ENCODE measurements at places on chromosomes 12 and 14.
A peak's percentile ranks its signal among the peaks of the same experiment; 100 is the strongest.

- no peak overlapping the region for H3K27ac ChIP-seq
- H3K36me3 ChIP-seq = no peaks in the 10 kb centered on the region
- H3K27me3 ChIP-seq = no peaks in the 10 kb centered on the region
- H3K4me1 ChIP-seq = no peaks in the 10 kb centered on the region
Observed at GRCh38 chr14:104518659-104519350, 60.8 kb upstream of the C14orf180 start.

DNA sequence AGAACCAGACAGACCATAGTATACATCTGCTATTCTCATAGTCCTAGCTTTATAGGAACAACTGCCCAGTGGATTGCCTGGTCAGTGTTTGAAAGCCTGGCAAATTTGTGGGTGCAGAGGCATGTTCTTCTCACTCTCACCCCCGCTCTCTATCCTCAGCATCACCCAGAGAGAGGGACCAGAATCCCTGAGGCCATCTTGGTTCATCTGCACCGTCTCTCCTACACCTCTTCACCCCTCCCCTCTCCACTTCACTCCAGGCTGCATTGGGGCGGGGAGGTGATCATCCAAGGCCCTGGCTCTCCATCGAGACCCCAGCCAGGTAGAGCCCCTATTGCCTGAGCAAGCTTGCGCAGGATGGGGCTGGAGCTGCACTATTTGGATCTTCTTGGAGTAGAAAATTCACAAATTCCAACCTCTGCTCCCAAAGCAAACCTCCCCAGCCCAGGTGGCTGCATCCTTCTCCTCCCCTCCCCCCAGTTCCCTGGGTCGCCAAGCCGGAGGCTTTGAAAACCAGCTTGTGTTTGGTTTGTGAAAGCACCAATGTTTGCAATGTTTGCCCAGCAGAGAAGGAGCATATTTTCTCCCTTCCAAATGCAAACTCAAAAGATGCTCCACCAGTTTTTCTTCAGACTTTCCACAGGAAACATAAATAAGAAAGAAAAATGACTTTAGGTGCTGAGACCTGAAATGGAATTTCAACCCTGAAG lies 18.6 kb upstream of the COL2A1 start:
- no peaks in the 10 kb centered on the region for H3K27me3 ChIP-seq
- H3K4me3 ChIP-seq = no peak overlapping the region
- peak; percentile 96 for DNase-seq
- H3K4me1 ChIP-seq = peaks cover 76% of the 10 kb centered on the region
- no peaks in the 10 kb centered on the region for H3K36me3 ChIP-seq
- peak overlapping the region; percentile 88 for H3K27ac ChIP-seq

DNA sequence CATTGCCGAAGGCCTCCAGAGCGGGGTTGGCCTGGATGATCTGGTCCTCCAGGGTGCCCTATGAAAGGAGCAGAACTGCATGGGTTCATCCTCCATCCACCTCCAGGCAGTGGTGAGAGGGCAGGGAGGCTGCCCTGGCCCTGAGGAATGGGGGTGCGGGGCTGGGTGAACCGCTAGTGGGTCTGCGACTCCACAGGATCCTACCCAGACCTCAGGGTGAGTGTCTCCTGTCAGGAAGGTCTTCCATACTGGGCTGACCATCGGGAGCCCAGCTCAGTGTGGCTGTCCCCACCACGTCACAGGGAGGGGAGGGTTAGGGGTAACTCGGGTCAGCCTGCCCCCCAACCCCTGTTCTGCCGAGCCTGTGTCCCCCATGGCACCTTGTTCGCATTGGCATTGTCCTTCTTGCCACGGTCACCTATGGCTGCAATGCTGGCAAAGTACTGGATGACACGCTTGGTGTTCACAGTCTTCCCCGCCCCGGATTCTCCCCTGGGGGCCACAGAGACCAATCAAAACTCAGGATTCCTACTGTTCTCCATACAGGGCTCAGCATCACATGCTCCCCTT lies 3.7 kb downstream of the MYH6 start:
- no peak for DNase-seq
- no peak overlapping the region for H3K4me3 ChIP-seq
- H3K27ac ChIP-seq = no peak overlapping the region
- no peaks in the 10 kb centered on the region for H3K27me3 ChIP-seq
- H3K4me1 ChIP-seq = no peaks in the 10 kb centered on the region

DNA sequence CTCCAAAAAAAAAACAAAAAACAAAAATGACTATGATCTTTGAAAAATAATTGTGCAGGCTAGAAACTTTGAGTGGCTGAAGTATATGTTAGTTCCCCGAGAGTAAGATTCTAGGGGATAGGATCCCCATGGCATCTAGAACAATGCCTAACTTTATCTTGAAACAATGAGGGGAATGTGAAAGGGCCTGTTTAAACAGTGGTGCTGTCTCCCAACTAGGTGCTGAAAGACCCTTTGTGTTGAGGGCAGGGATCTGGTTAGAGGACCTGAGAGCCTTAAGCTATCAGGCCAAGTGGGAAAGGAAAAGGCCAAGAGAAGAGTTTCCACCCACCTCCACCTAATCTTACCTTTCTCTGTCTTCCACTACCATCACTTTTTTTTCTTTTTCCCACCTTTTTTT lies 6.8 kb upstream of the YLPM1 start:
- H3K36me3 ChIP-seq = no peaks in the 10 kb centered on the region
- H3K4me1 ChIP-seq = no peaks in the 10 kb centered on the region
- peak; percentile 10 for DNase-seq
- no peak overlapping the region for H3K27ac ChIP-seq
- no peak overlapping the region for H3K4me3 ChIP-seq
- no peaks in the 10 kb centered on the region for H3K27me3 ChIP-seq

- no peak for DNase-seq
- no peaks in the 10 kb centered on the region for H3K36me3 ChIP-seq
- H3K4me1 ChIP-seq = no peaks in the 10 kb centered on the region
- H3K27me3 ChIP-seq = no peaks in the 10 kb centered on the region
- no peak overlapping the region for H3K4me3 ChIP-seq
Observed at GRCh38 chr12:127936463-127936862, 330.5 kb upstream of the TMEM132C start.

DNA sequence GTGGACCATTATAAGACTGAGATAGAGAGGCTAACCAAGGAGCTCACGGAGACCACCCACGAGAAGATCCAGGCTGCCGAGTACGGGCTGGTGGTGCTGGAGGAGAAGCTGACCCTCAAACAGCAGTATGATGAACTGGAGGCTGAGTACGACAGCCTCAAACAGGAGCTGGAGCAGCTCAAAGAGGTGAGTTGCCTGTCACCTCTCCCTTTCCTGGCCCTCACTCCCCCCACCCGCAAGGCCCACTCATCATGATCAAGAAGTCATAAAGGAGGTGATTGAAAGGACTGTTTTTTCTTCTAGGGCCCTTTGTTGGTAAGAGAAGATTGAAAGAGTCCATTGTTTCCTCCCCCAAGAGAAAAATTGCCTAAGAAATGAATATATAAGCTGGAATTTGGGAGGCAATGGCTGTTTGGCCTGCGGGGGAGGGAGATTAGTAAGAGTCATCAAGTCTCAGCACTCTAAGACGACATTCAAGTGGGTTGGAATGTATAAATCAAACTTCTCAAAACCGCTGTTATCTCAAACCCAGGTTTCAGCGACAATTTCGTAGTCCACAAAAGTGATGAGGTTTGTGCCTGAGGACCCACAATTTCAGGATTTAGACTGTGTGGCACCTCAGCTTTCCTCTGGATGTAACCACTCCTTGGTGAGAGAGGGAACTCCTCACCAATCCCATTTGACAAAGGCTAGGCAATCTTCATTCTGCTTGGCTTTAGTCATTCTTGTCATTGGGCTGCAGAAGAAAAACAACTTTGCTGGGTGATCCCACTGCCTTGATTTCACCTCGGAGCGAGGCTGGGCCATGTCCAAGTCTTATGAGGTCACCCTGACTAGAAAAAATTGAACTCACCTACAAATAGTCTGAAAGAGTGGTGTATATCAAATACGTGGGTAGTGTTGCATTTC lies 966 bp downstream of the BICD1 start:
- no peak for DNase-seq
- no peaks in the 10 kb centered on the region for H3K27me3 ChIP-seq
- H3K27ac ChIP-seq = peak overlapping the region; percentile 58
- H3K36me3 ChIP-seq = no peaks in the 10 kb centered on the region
- peaks cover 26% of the 10 kb centered on the region for H3K4me1 ChIP-seq

- H3K4me3 ChIP-seq = no peak overlapping the region
- peak; percentile 81 for DNase-seq
- no peaks in the 10 kb centered on the region for H3K4me1 ChIP-seq
- H3K36me3 ChIP-seq = no peaks in the 10 kb centered on the region
- no peak overlapping the region for H3K27ac ChIP-seq
- no peaks in the 10 kb centered on the region for H3K27me3 ChIP-seq
Observed at GRCh38 chr14:76784881-76785280, 23.6 kb downstream of the VASH1 start.

- no peak for DNase-seq
- H3K36me3 ChIP-seq = no peaks in the 10 kb centered on the region
- no peaks in the 10 kb centered on the region for H3K27me3 ChIP-seq
- H3K27ac ChIP-seq = peak overlapping the region; percentile 86
- H3K4me3 ChIP-seq = peak overlapping the region; percentile 62
Observed at GRCh38 chr14:75051556-75051899, 261 bp upstream of the MLH3 start.

DNA sequence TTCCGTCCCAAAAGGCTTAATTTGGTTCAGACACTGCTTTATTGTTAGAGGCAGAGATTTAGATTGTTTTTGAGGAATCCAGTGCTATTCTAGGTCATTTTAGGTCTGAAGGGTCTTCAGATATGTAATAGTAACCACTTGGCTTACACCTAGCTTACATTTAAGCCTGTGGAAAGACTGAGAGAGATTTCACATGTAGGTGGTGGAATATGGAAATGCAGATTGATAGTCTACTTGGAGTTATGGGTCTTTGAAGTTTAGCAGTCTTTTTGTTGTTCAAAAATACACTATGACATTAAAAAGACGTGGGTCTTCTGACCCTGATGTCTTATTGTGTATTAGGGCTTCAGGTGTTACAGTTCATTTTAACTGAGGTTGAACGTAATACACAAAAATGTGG lies 51.4 kb upstream of the CCT2 start:
- no peaks in the 10 kb centered on the region for H3K36me3 ChIP-seq
- no peaks in the 10 kb centered on the region for H3K27me3 ChIP-seq
- peak overlapping the region; percentile 97 for H3K27ac ChIP-seq
- H3K4me1 ChIP-seq = peaks cover 16% of the 10 kb centered on the region
- no peak overlapping the region for H3K4me3 ChIP-seq

DNA sequence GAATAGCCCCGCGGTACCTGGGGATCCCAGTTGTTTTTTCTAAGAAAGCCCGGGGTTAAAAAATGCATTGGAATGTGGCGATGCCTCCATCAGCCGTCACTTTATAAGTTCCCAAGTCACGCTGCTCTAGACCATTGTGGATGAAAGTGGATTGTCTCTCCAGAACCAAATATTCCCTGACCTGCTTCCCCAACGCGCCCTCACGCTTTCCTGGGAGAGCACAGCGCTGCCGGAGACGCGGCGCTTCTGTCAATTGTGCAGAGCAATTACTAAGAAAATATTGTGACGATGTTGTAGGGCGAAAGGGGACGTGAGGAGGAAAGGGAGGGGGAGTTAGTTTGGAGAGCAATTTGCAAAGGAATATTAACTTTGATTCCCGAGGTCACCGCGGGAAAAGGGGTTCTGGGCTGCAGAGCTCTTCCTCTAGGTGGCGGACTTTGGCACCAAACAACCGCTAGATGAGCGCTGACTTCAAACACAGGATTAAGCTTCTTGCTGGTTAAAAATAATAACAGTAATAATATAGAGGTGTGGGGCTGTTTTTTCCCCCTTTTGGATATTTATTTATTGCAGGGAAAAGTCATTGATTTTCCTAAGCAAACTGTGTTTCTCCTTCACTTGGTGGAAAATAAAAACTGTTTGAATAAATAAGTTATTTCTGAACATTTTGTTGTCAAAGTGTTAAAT lies 9.6 kb upstream of the FOXG1 start:
- DNase-seq = no peak
- H3K27me3 ChIP-seq = no peaks in the 10 kb centered on the region
- H3K4me1 ChIP-seq = no peaks in the 10 kb centered on the region
- no peak overlapping the region for H3K4me3 ChIP-seq
- H3K36me3 ChIP-seq = no peaks in the 10 kb centered on the region

DNA sequence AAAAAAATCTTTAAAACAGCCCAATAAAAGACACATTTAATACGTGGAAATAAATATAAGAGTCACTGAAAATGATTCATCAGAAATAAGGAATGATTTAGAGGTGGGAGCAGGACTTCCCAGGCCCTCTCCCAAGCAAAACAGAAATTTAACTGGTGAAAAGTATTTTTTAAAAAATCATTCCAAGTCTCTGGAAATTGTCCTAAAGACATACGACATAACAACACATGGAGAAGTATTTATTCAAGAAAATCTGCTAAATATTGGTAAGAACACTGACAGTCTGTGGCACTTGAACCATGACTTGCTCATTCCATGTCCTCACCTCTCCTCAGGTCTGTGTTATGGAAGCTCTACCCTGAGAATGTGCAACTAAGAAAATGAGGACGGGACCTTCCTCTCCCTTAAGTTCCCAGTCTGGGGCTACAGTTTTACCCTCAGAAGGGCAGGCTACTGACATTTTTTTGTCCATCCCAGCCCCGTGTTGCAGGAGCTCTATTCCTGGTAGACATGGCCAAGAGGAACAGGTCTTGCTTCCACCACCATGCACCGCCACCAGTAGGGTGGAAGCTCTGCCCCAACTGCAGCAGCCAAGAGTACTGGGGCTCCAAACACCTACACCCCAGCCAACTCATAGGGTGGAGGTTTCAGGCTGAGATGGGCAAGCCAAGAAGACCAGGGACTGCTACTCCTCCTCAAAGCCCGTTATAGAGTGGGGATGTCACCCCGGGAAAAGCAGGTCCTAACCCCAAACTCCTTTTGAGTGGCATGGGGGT lies 193.0 kb downstream of the CRADD start:
- H3K4me1 ChIP-seq = no peaks in the 10 kb centered on the region
- H3K4me3 ChIP-seq = no peak overlapping the region
- no peak overlapping the region for H3K27ac ChIP-seq
- DNase-seq = no peak
- no peaks in the 10 kb centered on the region for H3K36me3 ChIP-seq

DNA sequence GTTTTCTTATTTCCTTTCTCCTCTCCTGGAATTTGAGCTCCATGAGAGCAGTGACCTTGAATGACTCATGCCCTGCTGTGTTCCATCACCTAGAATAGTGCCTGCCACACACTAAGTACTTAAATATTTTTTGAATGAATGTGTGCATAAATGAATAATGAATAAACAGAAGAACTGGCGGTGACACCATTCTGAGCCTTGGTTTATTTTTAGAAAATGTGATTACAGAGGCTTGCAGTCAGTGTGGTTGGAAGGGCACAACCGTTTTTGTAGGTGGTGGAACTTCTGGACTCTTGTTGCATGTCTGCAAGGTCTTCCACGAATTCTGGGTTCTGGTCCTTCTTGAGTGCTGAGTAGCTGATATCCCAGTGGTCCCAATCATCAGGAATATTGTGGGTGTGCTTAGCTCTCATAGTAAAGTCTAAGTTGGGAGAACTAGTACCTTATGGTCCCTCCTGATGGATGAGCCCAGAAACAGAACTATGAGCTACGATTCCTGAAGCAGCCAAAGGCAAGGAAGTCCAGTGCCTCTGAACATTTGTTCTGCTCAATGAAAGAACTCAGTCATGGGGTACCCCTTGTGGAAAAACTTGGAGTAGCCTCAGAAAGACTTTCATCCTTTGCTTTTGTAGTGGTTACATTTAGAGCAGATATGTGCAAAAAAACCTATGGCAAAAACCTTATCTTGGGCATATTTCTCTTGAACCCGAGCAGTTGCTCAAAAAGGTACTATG lies 28.8 kb upstream of the BHLHE41 start:
- no peak for DNase-seq
- no peaks in the 10 kb centered on the region for H3K36me3 ChIP-seq
- no peaks in the 10 kb centered on the region for H3K27me3 ChIP-seq
- no peak overlapping the region for H3K27ac ChIP-seq
- peaks cover 22% of the 10 kb centered on the region for H3K4me1 ChIP-seq

- no peaks in the 10 kb centered on the region for H3K27me3 ChIP-seq
- H3K36me3 ChIP-seq = no peaks in the 10 kb centered on the region
- no peak overlapping the region for H3K4me3 ChIP-seq
- no peaks in the 10 kb centered on the region for H3K4me1 ChIP-seq
Observed at GRCh38 chr14:25953532-25954139, 644.2 kb downstream of the NOVA1 start.
